ENCODE measurements at places on chromosomes 4 and X. TPM values are rescaled to one million over a fixed set of nuclear protein-coding genes. Genes with fewer than 3 reads are reported as not detected.

SASH3 gene
- 130 TPM for total RNA-seq

PTTG2 gene
- 0.46 TPM for total RNA-seq

TAF7L gene
- not detected for total RNA-seq

TMPRSS11F gene
- not detected for total RNA-seq

LDOC1 gene
- 1.2 TPM for total RNA-seq

SUV39H1 gene
- total RNA-seq, result 33.1 TPM

SCML2 gene
- total RNA-seq, result 3.6 TPM

SPATA4 gene
- total RNA-seq, result not detected

ZIC3 gene
- total RNA-seq, result not detected

KLB gene
- total RNA-seq, result not detected

GLOD5 gene
- total RNA-seq, result not detected

CCNQ gene
- total RNA-seq, result 28.0 TPM

CSTF2 gene
- 53.9 TPM for total RNA-seq

DDX53 gene
- total RNA-seq, result not detected

TLR3 gene
- total RNA-seq, result 0.06 TPM

MAGED4 gene
- total RNA-seq, result 0.86 TPM

NPY2R gene
- total RNA-seq, result not detected

GLRA3 gene
- total RNA-seq, result not detected

TEX13C gene
- total RNA-seq, result not detected

SH3RF1 gene
- total RNA-seq, result 0.91 TPM

XG gene
- total RNA-seq, result not detected

PRSS12 gene
- not detected for total RNA-seq

JADE1 gene
- total RNA-seq, result 30.4 TPM

FAT1 gene
- not detected for total RNA-seq

DACH2 gene
- not detected for total RNA-seq

ARHGEF6 gene
- 30.9 TPM for total RNA-seq

GPC4 gene
- total RNA-seq, result not detected

CENPVL2 gene
- not detected for total RNA-seq

TRPC5OS gene
- total RNA-seq, result not detected

DCAF12L1 gene
- not detected for total RNA-seq

CT55 gene
- not detected for total RNA-seq

GPR50 gene
- not detected for total RNA-seq

SPANXA2 gene
- not detected for total RNA-seq

SUPT20HL1 gene
- not detected for total RNA-seq

Measured in activated CD8-positive, alpha-beta memory T cell treated with anti-CD3 and anti-CD28 coated beads for 36 hours (primary cell).